ENCODE measurements at places on chromosomes 3 and 15.

GRCh38 chr3:179330438-179330837 is 7.6 kb downstream of the ZNF639 start:
- H3K4me3 ChIP-seq = no peak overlapping the region
- no peaks in the 10 kb centered on the region for H3K27me3 ChIP-seq
- H3K4me1 ChIP-seq = peaks cover 6% of the 10 kb centered on the region

DNA sequence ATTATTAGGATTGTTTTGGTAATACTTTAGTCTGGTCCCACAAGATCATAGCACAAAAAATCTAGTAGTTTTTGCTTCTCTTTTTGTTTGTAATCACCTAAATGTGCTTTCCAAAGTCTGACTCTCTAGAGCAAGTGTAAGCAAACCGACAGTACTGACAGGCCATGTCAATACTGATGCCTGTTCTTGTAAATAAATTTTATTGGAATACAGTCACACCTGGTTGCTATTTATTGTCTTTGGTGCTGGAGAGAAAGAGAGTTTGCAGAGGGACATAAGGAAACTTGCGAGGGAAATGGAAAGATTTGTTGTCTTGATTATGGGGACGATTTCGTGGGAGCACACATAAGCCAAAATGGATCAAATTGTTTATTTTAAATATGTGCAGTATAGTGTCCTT is 77.5 kb downstream of the NAALADL2 start:
- H3K4me3 ChIP-seq = no peak overlapping the region
- H3K27ac ChIP-seq = no peak overlapping the region
- no peaks in the 10 kb centered on the region for H3K4me1 ChIP-seq
- DNase-seq = no peak

DNA sequence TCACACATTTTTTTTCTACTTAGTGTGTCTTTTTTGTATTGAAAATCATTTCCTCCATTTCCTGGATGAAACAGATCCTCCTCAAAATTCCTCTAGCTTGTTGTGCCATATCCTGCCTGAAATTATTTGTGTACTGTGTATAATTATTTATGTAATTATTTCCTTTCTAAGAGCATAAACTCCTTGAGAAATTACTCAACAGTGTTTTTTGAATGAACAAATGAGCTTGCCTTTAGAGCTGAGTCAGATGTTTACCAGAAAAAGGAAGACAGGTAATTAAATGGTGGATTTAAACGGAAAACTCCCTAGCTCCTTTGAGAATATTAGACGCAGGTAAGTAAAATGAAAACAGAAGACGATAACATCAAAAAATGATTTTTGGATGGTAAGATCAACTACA is 13.2 kb upstream of the SECISBP2L start:
- no peaks in the 10 kb centered on the region for H3K4me1 ChIP-seq
- no peak overlapping the region for H3K27ac ChIP-seq
- H3K4me3 ChIP-seq = no peak overlapping the region
- H3K27me3 ChIP-seq = no peaks in the 10 kb centered on the region

DNA sequence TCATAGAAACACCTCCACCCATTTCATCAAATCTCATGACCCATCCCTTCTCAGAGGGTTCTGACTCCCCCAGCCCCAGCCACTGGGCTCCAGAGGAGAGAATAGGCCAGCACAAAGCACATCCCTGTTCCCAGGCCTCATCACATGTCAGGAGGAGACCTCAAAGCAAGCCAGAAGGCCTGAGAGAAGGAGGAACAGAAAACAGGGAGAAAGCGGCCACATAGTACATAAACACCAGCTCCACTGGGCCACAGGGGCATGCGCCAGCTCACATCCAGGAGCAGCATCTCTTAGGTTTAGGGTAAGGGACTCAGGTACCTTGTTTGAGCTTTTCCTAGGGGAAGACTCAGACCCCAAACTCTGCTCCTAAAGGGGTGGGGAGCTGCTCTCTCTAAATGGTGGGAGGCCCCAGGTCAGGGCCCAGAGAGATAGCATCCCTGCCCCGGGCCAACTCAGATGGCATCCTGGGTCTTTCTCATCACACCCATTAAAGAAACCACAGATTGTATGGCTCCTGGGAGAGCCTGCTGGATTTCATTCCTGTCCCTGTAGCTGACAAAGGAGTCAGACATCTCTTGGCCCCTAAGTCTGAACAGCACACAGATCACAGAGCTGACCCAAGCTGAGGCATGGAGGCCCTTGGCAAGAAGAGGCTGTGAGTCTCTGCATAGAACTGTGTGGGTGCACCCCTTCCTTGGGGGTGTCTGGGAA is 2.5 kb downstream of the SHF start:
- H3K36me3 ChIP-seq = no peaks in the 10 kb centered on the region
- peaks cover 67% of the 10 kb centered on the region for H3K4me1 ChIP-seq
- H3K4me3 ChIP-seq = no peak overlapping the region
- peak overlapping the region; percentile 96 for H3K27ac ChIP-seq
- no peaks in the 10 kb centered on the region for H3K27me3 ChIP-seq

GRCh38 chr15:38975282-38975990 is 410.8 kb upstream of the RASGRP1 start:
- DNase-seq = no peak
- no peak overlapping the region for H3K27ac ChIP-seq
- no peak overlapping the region for H3K4me3 ChIP-seq
- H3K4me1 ChIP-seq = no peaks in the 10 kb centered on the region
- H3K27me3 ChIP-seq = no peaks in the 10 kb centered on the region

GRCh38 chr3:186509423-186509822 is 34.8 kb downstream of the CRYGS start:
- no peak overlapping the region for H3K27ac ChIP-seq
- no peak for DNase-seq
- no peaks in the 10 kb centered on the region for H3K36me3 ChIP-seq
- no peaks in the 10 kb centered on the region for H3K4me1 ChIP-seq

GRCh38 chr3:138946663-138947494 is at the start of the genes FOXL2 and FOXL2NB:
FOXL2 (minus strand) TSS chr3:138947137; CDS start chr3:138946722, 415 bp downstream.
FOXL2NB (plus strand) TSS chr3:138947217; CDS start chr3:138947365, 148 bp downstream.
- no peaks in the 10 kb centered on the region for H3K36me3 ChIP-seq
- H3K27me3 ChIP-seq = peaks cover 11% of the 10 kb centered on the region
- H3K4me1 ChIP-seq = peaks cover 43% of the 10 kb centered on the region
- peak within 1 kb of the TSS; percentile 45 for H3K4me3 ChIP-seq

DNA sequence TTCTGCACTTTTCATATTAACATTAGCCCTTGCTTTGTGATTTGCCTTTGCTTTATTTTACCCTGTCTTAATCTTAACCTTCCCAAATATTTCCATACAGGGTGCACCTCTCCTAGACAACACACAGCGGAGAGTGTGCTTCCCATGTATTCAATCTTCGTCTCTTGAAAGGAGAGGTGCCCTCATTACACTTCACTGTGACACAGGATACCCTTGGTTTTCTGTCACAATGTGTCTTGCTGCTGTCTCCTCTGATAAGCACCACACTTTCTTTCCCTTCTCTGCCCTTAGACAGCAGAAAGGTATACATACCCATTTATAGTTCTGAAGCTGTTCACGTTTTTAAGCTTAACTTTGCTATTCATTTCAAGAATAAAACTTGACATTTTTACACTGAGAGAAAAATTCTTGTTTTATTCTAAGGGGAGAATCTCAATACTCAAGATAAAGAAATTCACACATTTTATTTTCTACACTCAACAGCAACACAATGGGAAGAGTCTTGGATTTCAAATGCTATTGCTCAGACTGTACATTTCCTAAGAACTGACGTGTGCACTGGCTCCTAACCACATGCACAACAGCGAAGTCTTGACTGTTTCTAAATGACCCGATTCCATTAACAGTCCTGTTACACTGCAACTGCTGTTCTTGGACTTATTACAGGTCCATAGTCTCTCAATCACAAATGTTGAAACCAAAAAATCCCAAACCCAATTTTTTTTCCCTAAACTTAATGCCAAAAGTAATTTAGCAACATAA is 21.1 kb downstream of the ZXDC start:
- H3K4me1 ChIP-seq = no peaks in the 10 kb centered on the region
- H3K4me3 ChIP-seq = no peak overlapping the region
- H3K27ac ChIP-seq = no peak overlapping the region

- no peaks in the 10 kb centered on the region for H3K36me3 ChIP-seq
- H3K4me3 ChIP-seq = no peak overlapping the region
- H3K27me3 ChIP-seq = no peaks in the 10 kb centered on the region
- peaks cover 4% of the 10 kb centered on the region for H3K4me1 ChIP-seq
Observed at GRCh38 chr15:81106560-81106959, 27.5 kb upstream of the CFAP161 start.

- DNase-seq = no peak
- peaks cover 35% of the 10 kb centered on the region for H3K4me1 ChIP-seq
- H3K27me3 ChIP-seq = no peaks in the 10 kb centered on the region
- H3K36me3 ChIP-seq = no peaks in the 10 kb centered on the region
- no peak overlapping the region for H3K27ac ChIP-seq
Observed at GRCh38 chr15:57144448-57144847, 226.0 kb downstream of the TCF12 start.

GRCh38 chr15:47349179-47349578 is 368.1 kb upstream of the SEMA6D start:
- no peak overlapping the region for H3K4me3 ChIP-seq
- no peaks in the 10 kb centered on the region for H3K27me3 ChIP-seq
- no peak overlapping the region for H3K27ac ChIP-seq
- no peaks in the 10 kb centered on the region for H3K36me3 ChIP-seq
- H3K4me1 ChIP-seq = no peaks in the 10 kb centered on the region

GRCh38 chr3:71791634-71792033 is 6.7 kb upstream of the PROK2 start:
- H3K36me3 ChIP-seq = no peaks in the 10 kb centered on the region
- no peaks in the 10 kb centered on the region for H3K27me3 ChIP-seq
- no peaks in the 10 kb centered on the region for H3K4me1 ChIP-seq

DNA sequence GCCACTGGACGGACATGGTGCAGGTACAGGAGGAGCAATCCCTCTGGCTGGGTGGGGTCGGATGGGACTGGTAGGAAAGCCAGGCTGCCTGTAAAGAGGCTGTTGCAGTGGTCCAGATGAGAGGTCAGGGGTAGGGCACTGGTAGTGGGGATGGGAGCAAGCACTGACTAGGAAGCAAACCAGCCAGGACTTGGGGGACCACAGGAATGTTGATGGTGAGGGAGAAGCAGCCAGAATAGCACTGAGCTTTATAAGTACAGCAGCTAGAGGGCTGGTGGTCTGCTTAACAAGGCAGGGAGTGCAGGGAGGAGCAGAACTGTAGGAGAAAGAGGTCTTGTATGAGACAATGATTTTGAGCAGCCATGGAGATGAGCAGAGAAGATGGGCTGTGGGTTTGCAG is 38.7 kb upstream of the PTPN23 start:
- H3K27me3 ChIP-seq = no peaks in the 10 kb centered on the region
- no peak for DNase-seq
- H3K4me3 ChIP-seq = no peak overlapping the region
- no peak overlapping the region for H3K27ac ChIP-seq
- no peaks in the 10 kb centered on the region for H3K36me3 ChIP-seq

DNA sequence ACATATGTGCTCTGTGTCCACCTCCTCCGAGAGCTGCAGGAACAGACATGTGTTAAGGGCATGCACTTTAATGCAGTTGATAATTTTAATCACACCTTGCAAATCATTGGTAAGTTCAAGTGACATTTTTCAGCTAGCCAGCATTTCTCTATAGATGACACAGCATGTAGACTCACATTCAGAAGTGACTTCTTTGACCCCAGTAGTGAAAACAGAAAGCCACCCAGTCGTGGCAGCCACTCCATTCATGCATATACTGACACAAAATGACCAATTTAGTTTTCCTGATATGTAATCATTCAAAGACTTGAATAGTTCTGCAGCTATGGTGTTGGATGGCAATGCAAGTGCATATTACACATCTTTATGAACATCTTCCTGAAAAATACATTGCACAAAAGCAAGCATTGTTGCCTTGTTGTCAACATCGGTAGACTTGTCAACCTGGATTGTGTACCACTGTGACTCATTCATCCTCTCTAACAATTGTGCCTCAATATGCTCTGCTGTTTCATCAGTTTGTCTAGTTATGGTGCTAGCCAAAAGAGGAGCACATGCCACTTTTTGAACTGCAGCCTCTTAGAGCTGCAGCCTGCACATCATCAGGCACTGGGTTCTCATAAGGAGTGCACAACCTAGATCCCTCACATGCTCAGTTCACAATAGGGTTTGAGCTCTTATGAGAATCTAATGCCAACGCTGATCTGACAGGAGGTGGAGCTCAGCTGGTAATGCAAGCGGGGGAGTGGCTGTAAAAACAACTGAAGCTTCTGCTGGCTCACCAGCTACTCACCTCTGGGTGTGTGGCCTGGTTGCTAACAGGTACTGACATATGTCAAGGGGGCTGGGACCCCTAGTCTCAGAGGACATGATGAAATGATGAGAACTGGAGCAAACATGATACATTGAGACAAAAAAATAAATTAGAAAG is 622.0 kb downstream of the PYDC2 start:
- no peaks in the 10 kb centered on the region for H3K36me3 ChIP-seq
- no peak overlapping the region for H3K27ac ChIP-seq
- no peak for DNase-seq
- H3K27me3 ChIP-seq = no peaks in the 10 kb centered on the region
- no peak overlapping the region for H3K4me3 ChIP-seq

GRCh38 chr15:39687965-39688364 is 94.7 kb downstream of the FSIP1 start:
- H3K27ac ChIP-seq = no peak overlapping the region
- H3K4me1 ChIP-seq = peaks cover 5% of the 10 kb centered on the region
- no peaks in the 10 kb centered on the region for H3K36me3 ChIP-seq
- no peak overlapping the region for H3K4me3 ChIP-seq
- no peak for DNase-seq
- no peaks in the 10 kb centered on the region for H3K27me3 ChIP-seq

DNA sequence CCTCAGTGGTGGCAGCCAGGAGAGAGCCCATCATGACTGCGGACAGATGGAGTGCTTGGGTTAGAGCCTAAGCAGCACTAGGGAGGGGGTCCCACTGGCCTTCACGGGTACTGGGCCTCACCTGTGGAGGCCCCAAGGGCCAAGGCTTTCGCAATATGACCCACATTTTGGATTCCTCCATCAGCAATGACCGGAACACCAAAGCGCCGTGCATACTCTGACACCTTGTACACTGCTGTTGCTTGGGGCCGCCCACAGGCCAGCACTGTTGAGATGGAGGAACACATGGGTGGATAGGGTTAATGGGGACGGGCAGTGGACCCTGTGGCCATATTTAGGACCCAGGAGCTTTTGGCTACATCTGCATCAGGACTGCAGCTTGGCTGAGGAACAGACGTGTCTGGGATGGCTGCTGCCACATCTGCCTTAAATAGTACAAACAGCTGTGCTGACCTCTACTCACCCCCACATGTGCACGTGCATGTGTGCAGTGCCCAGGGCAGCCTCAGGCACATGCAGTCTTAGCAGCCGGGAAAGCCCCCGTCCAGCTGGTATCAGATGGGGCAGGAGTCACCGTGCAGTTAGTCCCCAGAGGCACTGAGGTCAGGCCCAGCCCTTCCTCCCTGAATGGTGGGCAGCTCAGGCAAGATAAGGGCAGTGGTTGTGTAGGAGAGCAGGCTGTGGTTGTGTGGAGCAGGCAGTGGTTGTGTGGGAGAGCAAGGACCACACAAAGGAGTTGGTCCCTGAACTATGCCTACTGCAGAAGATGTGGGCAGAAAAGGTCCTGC is 3.3 kb downstream of the NDUFAF3 start:
- no peak overlapping the region for H3K4me3 ChIP-seq
- H3K27me3 ChIP-seq = no peaks in the 10 kb centered on the region
- no peak overlapping the region for H3K27ac ChIP-seq
